ENCODE measurements at places on chromosomes 2 and 18. TPM values are rescaled to one million over a fixed set of nuclear protein-coding genes. Genes with fewer than 3 reads are reported as not detected.

The NOSTRIN gene
- 44.5 TPM for total RNA-seq

The RAB6C gene
- total RNA-seq, result 0.16 TPM

The MAP3K19 gene
- total RNA-seq, result not detected

The SOS1 gene
- total RNA-seq, result 29.1 TPM

GRCh38 chr2:130890941-130891669 is 54.4 kb downstream of the ARHGEF4 start:
- DNase-seq, result no peak

GRCh38 chr2:30491225-30491624 is 44.2 kb downstream of the LCLAT1 start:
- no peak for DNase-seq

DNA sequence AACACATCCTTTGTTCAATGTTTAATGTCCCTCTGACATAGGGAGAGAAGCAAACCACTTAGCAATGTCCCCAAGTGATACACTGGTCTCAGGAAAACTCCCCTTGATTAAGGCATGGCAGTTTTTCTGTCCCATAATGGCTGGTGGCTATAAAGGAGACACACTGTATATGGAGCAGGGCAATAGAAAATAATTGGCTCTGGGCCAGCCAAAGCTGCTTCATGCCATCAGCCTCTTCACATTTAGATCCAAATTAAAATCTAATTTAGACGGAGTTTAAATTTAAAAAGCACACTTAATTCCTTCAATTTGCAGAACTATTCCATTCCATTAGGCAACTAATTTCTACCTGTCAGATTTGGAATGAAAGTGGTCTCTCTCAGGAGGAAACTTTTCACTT is 638.1 kb downstream of the DSC3 start:
- no peak for DNase-seq

DNA sequence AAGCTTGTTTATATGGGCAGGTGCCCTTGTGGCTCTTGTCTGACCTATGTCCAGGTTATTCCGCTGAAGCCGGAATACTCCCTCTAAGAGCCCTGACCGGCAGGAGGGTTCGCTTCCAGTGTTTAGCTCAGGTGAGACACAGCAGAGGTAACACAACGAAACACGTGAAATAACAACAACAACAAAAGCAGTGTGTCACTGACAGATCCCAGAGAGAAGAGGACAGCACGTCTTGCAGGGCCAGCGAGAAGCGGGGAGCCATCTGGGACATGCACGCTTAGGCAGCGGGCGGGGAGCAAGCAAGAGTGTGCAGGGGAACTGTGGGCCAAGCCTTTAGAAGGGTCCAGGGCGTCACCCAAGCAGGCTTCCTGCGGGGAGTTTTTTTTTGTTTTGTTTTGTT is 17.1 kb upstream of the ZDBF2 start:
- DNase-seq, result no peak

- DNase-seq, result no peak
Observed at GRCh38 chr2:179796213-179797007, 65.0 kb downstream of the ZNF385B start.

DNA sequence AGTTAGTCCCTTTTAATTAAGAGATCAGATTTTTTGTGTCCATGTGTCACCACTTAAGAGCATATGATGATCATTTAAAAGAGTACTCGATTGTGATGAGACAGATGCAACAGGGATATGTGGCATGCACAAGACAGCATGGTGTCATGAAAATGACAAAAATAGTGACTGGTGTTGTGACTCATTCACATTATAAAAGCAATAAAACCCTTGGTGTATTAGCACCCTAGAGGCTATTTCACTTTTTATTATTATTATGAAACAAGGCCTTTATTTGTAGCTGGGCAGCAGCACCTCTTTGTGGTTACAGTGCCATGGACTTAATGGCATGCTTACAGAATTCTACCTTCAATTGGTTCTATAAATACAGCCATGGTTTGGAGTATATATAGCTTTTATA is 1296.0 kb upstream of the ZEB2 start:
- DNase-seq, result no peak
